Fibroblast of upper back skin (primary cell): ENCODE measurements at places on chromosomes 2 and 18.

- DNase-seq: peak; percentile 71
Measured at GRCh38 chr2:101617188-101617587, 80.3 kb upstream of the MAP4K4 start.

DNA sequence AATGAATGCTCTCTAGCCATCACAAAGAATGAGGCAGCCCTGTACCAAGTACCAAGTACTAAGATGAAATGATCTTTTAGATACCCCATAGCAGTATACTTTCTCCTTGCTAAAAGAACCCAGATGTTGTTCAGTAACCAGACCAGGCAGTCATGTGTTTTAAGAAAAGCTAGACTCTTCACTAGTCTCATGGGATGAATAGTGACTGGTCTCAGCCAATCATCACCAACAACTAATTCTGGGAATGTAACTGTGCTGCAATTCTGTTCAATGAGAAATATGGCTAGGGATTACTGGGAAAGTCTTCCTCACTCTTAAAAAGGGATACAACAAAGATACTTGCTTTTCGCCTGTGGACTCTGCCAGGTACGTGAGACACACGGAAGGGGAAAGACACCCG lies 29.5 kb downstream of the MBOAT2 start:
- peak; percentile 34 for DNase-seq

- no peak for DNase-seq
Measured at GRCh38 chr18:9022397-9023155, 79.9 kb upstream of the NDUFV2 start.

DNA sequence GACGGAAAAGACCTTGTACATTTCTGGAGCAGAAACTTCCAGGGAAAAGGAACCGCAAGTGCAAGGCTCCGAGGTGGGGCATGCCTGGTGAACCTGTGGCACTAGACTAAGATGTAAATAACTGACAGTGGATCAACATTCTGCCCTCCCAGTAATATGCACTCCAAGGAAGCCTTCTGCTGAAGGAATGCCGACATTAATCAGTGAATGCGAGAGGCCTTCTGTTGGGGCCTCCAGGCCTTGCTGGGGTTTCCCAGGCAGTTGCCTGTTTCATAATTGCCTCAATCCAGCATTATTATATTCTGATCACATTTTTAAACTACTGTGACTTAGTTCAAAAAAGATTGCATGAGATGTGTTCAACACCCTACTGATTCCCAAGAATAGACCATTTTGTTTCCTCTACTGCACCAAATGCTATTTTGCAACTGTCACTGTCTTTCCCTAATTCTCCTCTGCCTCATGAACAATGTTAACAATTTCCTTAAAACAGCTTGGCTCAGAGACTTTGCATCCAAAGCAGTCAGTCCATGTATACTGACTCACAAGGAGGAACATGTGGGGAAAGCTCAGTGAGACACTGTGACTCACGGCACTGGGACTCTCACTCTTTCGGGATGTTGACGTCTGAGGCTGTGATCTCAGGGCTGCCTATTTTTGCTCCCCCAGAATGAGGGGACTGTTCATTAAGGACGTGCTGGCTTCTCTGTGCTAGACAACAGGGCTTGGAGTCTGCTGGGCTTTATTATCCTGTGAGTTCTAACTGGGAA lies 10.5 kb upstream of the DSG2 start:
- peak; percentile 87 for DNase-seq

GRCh38 chr2:174623106-174623637 lies 25.6 kb upstream of the WIPF1 start:
- DNase-seq: no peak

GRCh38 chr2:100124761-100125160 lies 17.6 kb downstream of the AFF3 start:
- DNase-seq: no peak

DNA sequence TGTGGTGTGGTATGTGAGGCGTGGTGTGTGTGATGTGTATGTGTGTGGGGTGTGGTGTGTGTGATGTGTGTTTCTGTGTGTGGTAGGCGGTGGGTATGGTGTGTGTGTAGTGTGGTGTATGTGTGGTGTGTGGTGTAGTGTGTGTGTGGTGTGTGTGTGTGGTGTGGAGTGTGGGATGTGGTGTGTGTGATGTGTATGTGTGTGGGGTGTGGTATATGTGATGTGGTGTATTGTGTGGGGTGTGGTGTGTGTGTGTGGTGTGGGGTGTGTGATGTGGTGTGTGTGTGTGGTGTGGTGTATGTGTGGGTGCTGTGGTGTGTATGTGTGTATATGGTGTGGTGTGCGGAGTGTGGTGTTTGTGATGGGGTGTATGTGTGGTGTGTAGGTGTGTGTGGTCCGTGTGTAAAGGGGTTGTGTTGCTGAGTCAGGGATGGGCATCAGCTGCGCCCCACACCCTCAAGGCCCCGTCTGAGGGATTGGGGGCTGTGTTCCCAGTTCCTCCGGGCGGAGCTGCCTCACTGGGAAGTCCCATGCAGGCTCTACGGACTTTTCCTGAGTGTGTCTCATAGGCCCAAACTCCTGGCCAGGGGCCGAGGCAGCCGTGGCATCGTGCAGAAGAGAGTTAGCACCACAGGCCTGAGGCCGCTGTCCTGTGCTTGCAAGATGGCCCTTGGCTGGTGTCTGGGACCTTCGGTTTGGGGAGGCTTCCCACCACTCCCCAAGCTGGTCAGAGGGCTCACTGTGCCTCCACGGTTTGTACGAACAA lies 18.2 kb upstream of the ARL4C start:
- no peak for DNase-seq

- DNase-seq: no peak
Measured at GRCh38 chr2:239240414-239240881, 160.4 kb downstream of the HDAC4 start.

GRCh38 chr2:190382851-190383250 lies 25.3 kb upstream of the MFSD6 start:
- peak; percentile 32 for DNase-seq

- DNase-seq: peak; percentile 6
Measured at GRCh38 chr18:2513616-2514015, 57.7 kb downstream of the METTL4 start.

GRCh38 chr2:190121305-190121704 lies 58.8 kb upstream of the MSTN start:
- DNase-seq: no peak

DNA sequence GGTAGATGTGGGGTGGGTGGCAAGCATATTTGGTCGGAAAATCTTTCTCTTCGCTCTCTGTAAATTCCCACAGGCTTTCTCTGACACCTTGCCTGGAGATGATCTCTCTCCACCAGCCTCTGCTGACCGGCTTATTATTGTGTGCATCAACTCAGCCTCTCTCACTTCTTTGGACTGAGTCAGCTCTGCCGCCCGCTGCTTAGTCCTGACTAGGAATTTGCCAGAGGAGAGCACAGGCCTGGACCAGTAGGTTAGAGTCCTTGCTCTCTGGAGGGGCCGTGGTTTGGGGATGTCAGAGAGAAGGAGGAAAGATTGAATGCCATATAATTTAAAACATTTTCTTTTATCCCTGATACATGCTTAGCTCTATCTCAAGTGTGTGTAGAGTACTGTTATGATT lies 242.6 kb upstream of the THSD7B start:
- DNase-seq: no peak

DNA sequence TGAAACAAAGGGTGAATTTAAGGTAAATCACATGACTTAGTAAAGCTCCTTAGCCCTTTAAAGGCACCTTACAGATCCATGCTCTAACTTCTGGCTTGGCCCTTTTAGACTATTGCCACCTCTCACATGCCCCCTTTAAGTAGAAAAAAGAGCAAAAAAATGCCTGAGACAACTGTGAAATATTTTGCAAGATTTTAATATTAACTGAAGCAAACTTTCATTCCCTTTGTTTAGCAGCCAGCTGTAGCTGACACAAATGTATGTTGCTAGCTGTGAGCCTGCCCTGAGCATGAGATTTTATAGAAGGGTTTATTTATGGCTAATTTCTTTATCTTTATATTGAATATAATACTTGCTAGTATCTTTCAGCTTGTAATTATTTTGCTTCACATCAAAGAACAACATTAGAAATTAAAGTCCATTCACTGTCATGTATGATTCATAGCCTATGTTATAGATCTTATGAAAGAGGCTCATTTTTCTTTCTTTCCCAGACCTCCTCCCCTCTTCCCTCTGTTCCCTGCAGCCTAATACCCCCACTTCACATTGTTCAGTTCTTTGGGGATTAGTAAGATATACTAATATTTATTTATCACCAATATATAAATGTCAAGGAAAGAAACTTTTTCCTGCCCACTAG lies 637.2 kb upstream of the ZEB2 start:
- DNase-seq: no peak

DNA sequence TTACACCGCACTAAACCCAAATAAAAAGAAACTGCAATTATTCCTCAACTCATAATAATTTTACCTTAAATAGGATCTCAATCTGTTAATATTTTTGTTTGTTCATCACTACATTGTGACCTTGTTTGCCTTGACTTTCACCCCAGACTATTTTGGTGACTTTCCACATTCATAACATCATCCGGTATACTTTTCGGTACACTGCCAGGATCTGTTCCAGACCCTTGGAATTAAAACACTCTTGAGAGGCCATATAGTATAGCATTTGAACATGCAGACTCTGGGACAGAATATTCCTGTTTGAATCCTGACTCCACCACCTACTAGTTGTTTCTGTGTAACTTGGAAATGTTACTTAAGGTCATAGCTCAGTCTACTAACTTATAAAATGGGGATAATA lies 577.4 kb downstream of the METTL4 start:
- no peak for DNase-seq

GRCh38 chr2:182715892-182716649 lies at the start of gene DNAJC10:
Gene DNAJC10 (plus strand): TSS chr2:182716257. CDS start chr2:182718087, 1,830 bp downstream.
- DNase-seq: peak; percentile 94
